Occipital lobe (tissue), 3 donors: ENCODE measurements at places on chromosomes 11 and 22.
A peak's percentile ranks its signal among the peaks of the same experiment; 100 is the strongest.

GRCh38 chr22:37623075-37624016 lies 14.7 kb downstream of the GGA1 start:
- no peak for DNase-seq

GRCh38 chr11:2511421-2512369 lies 66.9 kb downstream of the KCNQ1 start:
- no peak for DNase-seq

GRCh38 chr11:34214961-34215805 lies 109.8 kb downstream of the NAT10 start:
- no peak for DNase-seq

DNA sequence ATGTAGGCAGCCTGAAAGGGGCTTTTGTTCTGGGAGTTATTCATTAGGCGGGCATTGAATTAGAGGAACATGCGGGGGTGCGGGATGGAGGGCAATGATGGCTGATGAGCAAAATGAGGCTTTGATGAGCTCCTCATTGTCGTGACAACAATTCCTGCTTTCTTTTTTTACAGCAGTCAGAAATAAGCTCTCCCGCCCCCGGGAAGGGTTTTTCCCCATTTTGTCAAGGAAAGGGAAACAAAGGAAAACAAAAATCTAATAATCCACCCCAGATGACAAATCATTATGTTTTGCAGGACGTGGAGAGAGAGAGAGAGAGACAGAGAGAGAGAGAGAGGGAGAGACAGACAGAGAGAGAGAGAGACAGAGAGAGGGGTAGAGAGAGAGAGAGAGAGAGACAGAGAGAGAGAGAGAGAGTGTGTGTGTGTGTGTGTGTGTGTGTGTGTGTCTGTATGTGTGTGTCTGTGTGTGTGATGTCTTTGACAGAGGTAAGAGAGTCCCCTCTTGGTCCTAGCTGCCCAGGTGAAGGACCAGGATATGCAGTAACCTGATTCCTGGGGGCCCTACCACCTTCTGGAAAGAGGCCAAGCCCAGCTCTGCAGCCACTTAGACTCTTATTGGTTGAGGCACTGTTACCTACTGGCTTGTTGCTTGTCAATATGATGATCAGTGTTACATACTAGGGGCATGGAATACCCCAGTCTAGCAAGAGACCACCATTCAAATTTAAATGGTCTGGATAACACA lies 46.7 kb upstream of the PARVA start:
- DNase-seq: peak; percentile 45

DNA sequence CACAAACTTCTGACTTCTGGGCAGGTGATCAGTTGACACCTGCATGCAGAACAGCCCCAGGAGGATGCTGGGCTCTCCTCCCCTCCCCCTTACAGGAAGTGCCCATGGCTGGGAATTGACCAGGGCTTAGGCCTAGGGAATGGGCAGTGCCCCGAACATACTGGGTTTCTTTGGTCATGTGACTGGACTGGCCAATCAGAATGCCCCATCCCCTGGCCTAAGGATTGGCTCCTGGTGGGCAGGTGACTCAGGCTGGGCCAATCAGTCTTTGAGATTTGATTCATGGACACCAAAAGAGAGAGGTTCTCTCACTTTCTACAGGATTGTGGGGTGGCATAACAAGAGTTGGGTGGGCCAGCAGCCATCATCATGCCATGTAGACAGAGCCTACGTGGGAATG lies 37.1 kb downstream of the MCM5 start:
- DNase-seq: no peak

DNA sequence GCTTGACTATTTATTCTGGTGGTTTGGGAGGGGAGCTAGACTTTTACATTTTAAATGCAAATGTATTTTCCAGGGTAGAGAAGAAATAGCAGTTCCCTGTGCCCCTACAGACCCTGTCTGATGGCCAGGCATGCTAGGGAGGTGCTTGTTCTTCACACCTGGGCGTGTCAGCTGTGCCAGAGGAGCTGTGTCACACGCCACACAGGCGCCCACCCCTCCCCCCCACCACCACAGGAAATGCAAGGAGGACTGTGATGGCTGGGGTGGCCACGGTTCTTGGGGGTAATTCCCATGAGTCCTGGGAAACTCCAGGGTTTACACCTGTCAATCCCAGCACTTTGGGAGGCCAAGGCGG lies 82.2 kb downstream of the FLI1 start:
- no peak for DNase-seq

DNA sequence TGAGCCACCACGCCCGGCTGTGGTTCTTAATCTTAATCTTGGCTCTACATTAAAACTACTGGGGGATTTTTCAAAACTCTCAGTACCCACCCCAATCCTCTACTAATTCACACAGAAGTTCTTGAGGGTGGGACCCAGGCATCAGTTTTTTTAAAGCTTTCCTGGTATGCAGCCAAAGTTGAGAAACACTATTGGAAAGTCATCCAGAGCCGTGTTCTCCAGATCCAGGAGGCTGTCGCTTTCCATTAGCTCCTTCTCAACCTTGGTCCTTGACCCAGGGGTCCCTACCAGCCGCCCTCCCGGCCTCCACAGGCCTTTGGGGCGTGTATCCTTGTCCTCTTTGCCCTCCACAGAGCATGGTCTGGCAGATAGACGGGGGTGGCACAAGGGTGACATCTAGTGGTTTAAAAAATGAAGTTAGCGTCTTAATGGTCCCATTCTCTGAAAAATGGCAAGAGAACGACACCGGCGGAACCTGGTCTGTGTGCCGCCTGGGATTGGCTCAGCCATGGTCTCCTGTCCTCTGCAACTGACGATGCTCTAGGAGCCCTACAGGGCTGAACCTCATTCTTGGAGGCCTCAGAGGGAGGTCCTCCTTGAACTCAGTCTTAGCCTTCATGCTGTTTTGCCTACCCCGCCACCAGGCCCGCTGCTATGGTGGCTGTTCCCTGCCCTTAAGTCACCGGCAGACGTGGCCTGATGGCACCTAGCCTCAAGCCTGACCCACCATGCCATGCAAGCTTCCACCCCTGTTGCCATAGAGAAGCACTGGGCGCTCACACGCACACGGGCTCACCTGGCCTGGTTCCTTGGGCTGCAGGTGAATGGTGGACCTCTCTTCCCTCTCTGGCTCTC lies 152.0 kb upstream of the SYN3 start:
- no peak for DNase-seq

DNA sequence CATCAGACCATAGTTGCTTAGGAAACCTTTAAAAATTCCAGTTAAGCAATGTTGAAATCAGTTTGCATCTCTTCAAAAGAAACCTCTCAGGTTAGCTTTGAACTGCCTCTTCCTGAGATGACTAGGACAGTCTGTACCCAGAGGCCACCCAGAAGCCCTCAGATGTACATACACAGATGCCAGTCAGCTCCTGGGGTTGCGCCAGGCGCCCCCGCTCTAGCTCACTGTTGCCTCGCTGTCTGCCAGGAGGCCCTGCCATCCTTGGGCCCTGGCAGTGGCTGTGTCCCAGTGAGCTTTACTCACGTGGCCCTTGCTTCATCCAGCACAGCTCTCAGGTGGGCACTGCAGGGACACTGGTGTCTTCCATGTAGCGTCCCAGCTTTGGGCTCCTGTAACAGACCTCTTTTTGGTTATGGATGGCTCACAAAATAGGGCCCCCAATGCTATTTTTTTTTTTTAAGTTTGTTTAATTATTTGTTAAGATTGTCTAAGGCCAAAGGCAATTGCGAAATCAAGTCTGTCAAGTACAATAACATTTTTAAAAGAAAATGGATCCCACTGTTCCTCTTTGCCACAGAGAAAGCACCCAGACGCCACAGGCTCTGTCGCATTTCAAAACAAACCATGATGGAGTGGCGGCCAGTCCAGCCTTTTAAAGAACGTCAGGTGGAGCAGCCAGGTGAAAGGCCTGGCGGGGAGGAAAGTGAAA lies 73.4 kb downstream of the NCAPD3 start:
- DNase-seq: no peak
